Epithelial cell of esophagus (primary cell): ENCODE measurements at places on chromosomes 5 and 9.

GRCh38 chr5:89281766-89282553 is 399.0 kb upstream of the MEF2C start:
- no peak for DNase-seq

GRCh38 chr9:128393145-128393775 is 22.1 kb downstream of the URM1 start:
- no peak for DNase-seq

DNA sequence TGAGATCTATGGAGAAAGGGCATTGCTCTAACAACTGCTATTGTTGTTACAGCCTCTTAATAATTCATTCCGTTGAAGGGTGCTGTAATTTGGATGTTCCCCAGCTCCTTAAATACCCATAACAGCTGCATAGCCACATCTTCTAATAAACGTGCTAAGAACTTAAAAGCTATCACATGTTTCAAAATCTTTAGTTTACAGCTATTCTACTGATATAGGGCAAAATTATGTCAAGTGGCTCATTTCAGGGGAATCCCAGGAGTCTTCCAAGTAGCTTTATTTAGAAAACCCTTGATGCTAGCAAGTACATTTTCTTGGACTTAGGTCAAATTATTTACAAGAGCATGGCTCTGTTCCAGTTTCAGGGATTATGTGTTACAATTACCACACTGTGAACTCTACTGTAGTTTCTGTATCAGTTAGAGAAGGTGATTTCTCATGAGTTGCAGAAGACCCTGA is 990.4 kb upstream of the ACO1 start:
- peak; percentile 77 for DNase-seq

DNA sequence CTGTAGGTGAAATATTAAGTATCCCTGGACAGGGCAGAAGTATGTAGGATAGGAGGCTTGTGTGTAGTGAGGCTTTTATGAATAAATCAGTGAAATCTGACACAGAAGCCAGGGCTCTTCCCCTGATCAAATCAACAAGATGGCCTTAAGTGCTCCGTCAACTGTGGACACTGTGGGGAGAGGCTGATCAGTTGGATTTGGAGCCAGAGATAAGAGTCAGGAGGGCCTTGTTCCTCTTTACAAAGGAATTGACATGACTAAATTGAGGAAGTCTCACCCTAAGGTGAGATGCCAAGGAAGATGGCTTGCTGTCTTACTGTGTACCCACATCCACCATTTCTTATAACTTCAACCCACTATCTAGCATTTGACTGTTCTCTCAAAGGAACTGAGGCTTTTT is 91.6 kb upstream of the PRRC1 start:
- DNase-seq: no peak

- peak; percentile 98 for DNase-seq
These were observed 148.7 kb upstream of the SLC12A2 start for GRCh38 chr5:127934791-127935256.

- no peak for DNase-seq
These were observed 127.8 kb upstream of the GLRA1 start for GRCh38 chr5:152052470-152052869.

DNA sequence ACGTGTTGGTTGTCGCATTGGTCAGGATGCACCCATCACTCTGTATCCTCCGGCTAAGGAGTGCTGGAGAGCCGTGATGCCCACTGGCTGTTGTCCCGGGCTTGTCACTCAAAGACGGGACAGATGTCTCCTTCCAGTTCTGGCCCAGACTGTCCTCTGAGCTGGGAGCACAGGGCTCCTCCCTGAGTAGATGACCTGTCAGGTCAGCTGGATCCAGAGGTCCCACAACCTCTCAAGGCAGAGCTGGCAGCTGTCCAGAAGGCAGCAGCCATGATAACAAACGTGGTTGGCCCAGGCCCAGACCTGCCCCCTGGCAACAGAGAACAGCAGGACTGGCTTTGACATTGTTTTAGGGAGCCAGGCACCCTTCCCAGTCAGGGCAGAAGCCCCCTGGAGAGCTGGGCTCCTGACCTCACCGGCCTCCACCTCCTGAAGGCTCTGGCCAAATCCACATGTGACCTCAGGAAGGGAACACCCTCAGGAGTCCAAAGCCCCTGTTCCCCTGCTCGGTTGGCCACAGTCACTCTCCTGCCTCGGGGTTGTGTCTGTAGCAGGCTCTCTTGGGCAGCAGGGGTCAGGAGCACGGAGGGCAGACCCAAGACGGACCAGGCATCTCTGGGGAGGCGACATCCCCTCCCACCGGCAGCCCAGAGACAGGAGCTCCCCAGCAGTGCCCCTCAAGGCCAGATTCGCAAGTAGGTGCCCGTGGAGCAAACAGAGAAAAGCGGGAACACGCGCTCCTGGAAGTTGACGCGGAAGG is 10.3 kb downstream of the TRIM7 start:
- DNase-seq: no peak

GRCh38 chr9:105198023-105198422 is 46.4 kb upstream of the SLC44A1 start:
- no peak for DNase-seq

GRCh38 chr9:81430727-81431126 is 258.6 kb downstream of the TLE1 start:
- DNase-seq: no peak

GRCh38 chr5:1063661-1064382 is 48.0 kb downstream of the SLC12A7 start:
- no peak for DNase-seq

- no peak for DNase-seq
These were observed 55.2 kb upstream of the DAPK1 start for GRCh38 chr9:87442451-87442850.

DNA sequence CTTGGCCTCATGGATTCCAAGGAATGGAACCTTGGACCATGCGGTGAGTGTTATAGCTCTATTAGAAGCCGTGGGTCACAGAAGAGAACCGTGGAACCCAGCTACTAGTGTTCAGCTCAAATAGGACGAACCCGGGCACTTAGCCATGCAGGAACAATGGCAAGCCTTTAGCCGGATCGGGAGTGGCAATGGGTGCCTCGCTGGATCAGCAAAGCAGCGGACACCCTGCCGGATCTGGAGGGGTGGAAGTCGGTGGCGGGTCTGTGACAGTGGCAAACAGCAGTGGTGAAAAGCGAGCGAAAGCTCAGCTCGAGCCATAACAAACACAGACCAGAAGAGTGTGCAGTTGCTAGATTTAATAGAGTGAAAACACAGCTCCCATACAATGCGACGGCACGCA is 2.4 kb upstream of the CDO1 start:
- DNase-seq: no peak

GRCh38 chr9:34636791-34637355 is 714 bp downstream of the SIGMAR1 start:
- no peak for DNase-seq

- DNase-seq: peak; percentile 50
These were observed 211.5 kb downstream of the PAPPA start for GRCh38 chr9:116365056-116365471.

DNA sequence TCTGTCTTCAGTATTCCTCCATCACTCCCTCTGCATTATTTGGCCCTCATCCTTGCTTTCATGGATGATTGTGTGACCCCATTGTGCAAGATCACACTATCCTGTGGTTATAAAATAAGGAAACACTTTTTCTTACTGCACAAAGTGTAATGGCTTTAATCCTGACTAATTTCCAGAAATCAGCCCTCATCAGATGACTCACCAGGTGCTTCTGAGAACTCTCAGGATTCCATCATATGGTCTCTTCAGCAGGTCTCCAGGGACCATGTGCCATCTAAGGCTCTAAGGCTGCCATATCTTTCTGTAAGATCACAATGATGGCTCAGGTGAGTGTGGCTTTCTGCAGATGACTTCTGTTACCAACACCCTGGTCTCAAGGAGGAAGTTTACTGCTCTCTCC is 27.3 kb upstream of the FER start:
- DNase-seq: peak; percentile 56

GRCh38 chr5:50302815-50303490 is 138.1 kb downstream of the EMB start:
- DNase-seq: peak; percentile 93

DNA sequence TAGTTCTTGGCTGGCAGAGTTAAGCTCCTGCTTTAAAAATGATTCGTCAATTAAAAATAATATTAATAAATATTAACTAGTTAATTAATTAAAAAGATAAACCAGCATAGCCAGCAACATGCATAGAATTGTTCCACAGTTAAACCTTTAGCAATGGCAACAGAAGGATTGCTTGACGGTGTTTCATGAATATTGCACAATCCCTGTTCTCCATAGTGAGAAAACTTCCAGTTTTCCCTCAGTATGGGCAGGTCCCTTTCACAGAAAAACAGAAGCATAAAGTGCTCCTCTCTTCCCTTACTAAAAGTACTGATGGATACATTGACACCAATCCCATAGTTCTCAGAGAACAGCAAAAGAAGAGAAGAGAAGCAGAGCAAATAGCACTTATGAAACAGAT is 71.4 kb upstream of the CAST start:
- DNase-seq: no peak
